Stimulated activated CD4-positive, alpha-beta T cell treated with anti-CD3 and anti-CD28 coated beads, Interleukin-1b, Interleukin-23, amount 100 ng/mL, for 1 hour (primary cell): ENCODE measurements at places on chromosomes 2 and 18.

- DNase-seq, result no peak
Measured at GRCh38 chr2:95354469-95354901, 48.0 kb upstream of the FAHD2A start.

DNA sequence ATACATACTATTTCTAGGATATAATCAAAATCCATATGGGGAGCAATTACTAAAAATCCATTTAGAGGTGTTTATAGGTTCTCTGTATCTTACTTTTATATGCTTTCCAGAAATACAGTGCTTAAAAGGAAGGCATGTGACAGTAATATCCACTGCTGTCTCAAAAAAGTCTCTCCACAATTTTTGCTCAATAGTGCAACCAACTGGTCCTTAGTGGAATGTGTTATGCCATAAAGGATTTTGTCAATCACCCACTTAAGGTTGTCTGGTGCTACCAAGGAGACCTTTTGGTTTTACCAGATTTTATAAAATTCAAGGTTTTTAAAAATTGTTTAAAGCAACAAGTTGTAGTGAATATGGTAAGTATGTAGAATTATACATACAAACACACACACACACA is 328.5 kb upstream of the DSEL start:
- no peak for DNase-seq

DNA sequence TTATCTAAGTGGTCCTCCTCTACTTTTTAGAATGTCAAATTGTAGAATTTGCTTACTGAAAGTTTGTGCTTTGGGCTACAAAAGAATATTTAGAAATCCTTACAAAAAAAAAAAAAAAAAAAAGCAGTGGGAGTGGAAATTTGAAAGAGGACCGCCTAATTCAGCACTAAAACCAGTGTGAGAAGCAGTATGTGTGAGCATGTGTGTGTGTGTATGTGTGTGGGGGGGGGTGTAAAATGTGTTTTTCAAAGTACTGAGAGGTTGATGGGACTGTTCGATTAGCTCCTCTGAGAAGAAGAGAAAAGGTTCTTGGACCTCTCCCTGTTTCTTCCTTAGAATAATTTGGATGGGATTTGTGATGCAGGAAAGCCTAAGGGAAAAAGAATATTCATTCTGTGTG is at the start of gene VIT:
VIT (plus strand) TSS at position 175 of the 400 bp plus-strand sequence. CDS start 19,664 bp downstream, outside the sequence.
- no peak for DNase-seq

DNA sequence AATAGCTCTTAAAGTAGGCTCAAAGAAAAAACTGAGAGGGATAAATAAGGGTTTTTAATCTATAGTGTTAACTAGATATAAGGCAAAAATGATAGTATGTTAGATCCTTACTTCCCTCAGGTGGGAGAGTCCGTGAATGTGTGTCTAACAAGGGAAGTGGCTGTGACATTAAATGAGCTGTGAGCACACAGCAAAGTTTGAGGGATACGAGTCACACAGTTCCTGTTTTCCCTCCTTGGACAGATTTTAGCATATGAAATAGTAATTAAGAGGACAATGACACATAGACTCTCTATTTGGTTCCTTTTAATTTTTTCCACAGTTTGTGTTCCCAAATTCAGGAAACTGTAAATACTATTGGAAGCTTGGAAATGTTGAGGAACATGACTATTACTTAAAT is 148.4 kb upstream of the CAVIN2 start:
- DNase-seq, result no peak

DNA sequence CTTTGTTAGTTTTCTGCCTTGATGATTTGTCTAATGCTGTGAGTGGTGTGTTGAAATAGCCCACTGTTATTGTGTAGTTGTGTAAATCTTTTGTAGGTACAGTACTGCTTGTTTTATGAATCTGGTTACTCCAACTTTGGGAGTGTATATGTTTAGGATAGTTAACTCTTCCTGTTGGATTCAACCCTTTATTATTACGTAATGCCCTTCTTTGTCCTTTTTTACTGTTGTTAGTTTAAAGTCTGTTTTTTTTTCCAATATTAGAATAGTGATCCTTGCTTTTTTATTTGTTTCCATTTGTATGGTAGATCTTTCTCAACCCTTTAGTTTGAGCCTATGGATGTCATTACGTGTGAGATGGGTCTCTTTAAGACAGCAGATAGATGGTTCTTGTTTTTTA is 261.5 kb upstream of the CDH2 start:
- no peak for DNase-seq

- no peak for DNase-seq
Measured at GRCh38 chr18:63265326-63265725, 54.2 kb downstream of the BCL2 start.

- no peak for DNase-seq
Measured at GRCh38 chr2:219578811-219579613, 6.9 kb downstream of the INHA start.

DNA sequence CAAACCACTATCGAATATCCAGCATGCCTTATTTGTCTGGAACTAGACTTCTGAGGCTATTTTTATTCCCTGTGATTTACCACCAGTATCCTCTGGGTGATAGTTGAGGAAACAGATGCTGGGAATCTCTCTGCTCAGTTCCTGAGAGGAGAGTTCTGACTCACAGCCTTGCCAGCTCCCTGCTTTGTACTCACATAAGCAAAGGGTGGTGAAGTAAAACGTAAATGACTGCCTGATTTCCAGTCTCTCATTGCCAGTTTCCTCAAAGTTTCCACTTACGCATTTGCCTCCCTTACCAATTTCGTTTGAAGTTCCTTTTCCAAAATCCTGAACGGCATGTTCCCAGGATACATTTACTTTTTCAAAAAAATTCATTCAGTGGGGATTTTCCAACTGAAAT is 69.2 kb upstream of the HNRNPA3 start:
- no peak for DNase-seq

GRCh38 chr2:28093768-28094167 is 203.2 kb downstream of the BABAM2 start:
- DNase-seq, result no peak

GRCh38 chr18:57755473-57756067 is 47.5 kb downstream of the ATP8B1 start:
- DNase-seq, result no peak

- no peak for DNase-seq
Measured at GRCh38 chr18:77522051-77522675, 272.5 kb downstream of the GALR1 start.

GRCh38 chr2:64770781-64771334 is 117.1 kb upstream of the SERTAD2 start:
- no peak for DNase-seq
